ENCODE measurements at places on chromosomes 3 and 15. TPM values are rescaled to one million over a fixed set of nuclear protein-coding genes. Genes with fewer than 3 reads are reported as not detected.
A peak's percentile ranks its signal among the peaks of the same experiment; 100 is the strongest.

GRCh38 chr15:74320352-74321247 lies 46.8 kb downstream of the CYP11A1 start:
- peak; percentile 64 for DNase-seq

DNA sequence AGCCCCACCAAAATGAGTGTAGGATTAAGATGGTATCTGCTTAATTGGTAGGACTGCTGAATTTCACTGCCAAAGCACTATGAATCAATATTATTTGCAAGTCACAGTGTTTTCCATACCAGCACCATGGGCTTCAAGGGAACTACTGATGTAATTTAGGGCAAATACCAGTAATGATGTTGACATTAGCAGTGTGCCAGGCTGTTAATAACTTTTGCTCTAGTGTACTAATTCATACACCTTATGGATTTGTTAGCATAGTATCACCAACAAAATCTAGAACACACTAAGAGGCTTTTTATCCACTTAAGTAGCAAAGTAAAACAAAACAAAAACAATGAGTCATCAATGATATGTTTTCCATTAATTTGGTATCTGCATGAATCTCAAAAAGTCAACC lies 888.2 kb downstream of the CADM2 start:
- no peak for DNase-seq

DNA sequence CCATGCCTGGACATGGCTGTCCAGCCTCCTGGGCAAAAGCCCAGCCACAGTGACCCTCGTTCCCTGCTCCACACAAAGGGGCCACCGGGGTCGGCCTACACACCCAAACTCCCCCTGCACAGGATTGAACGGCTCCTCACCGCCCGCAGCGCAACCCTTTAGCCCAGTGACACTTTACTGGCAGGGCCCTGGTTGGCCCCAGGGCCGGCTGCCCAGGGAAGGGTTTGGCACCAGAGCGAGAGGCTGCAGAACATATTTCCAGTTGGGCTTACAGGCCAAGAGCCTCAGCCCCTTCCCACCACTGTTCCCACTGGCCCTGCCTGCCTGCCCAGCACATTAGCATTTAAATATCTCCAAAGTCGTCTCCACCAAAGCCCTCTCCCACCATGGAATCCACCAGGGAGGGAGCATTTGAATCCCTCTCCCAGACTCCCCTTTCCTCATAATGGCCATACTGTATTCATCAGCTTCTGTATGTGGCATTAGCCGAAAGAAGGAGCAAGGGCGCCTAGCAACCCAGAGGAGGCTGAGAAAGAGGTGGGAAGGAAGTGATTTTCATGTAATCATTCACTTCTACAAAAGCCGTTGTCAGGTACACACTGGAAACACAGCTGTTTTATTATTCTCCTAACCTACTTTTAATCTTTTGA lies 85.4 kb downstream of the SLC6A11 start:
- no peak for DNase-seq

GRCh38 chr15:28911310-28911931 lies 25.6 kb downstream of the APBA2 start:
- no peak for DNase-seq

GRCh38 chr15:86373147-86373546 lies 293.5 kb downstream of the AGBL1 start:
- no peak for DNase-seq

DNA sequence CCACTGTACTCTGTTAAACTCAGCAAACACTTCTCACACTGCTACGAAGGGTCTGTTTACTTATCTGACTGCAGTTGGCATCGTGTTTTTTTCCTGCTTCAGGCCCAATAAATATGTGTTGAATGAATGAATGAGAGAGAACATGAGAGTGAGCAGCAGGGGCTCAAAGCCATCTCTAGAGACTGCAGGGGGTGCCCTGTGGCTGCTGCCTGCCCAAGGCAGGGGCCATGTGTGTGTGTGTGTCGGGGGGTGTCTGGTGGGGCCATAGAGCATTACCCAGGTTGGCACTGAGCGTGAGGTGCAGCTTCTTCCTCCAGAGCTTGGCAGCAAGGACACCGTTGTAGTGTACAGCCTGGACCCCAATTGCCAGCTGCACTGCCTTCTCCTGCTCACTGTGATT lies 14.8 kb downstream of the EPB42 start:
- DNase-seq: no peak

DNA sequence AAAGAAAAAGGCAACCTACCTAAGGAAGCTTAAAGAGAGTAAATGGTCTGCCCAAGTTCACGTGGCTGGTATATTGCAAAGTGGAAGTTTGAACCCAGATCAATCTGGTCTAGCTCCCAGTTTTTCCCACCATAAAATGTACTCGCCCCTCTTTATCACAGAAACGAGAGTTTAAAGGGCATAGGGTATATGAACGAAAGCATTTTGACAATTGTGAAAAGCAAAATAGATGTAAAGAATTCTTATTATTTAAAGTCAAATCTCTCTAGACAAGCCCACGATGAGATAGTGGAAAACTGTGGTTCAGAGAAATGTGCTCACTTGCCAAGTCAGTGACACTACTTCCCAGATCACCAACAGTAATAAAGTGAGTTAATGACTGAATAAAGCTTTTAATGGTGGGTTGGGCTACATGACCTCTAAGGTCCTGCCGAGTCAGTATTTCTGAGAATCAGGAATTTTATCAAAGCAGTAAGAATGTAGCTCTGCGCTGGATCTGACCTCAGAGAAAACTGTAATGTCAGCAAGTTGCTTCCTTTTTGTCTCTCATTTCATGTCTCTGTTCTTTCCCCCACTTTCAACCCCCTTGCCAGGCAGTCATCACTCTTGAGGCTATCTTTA lies 23.3 kb upstream of the NEO1 start:
- DNase-seq: no peak

DNA sequence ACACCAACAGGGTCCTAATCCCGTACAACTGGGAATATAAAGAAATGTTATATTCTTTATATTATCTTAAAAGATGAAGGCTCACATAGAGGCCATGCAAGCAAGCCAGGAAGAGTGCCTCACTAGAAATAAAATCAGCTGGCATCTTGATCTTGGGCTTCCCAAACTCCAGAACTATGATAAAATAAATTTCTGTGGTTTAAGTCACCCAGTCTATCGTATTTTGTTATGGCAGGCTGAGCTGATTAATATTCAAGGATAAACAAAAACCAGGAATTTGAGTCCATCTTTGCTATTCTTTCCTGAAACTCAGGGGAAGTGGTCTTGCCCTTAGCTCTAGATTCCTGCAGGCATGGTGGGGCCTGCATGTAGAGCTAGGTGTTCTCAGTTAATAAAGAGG lies 42.7 kb downstream of the ATOSA start:
- DNase-seq: no peak

GRCh38 chr3:58055314-58055713 lies 47.1 kb downstream of the FLNB start:
- no peak for DNase-seq

- no peak for DNase-seq
Observed at GRCh38 chr3:127307112-127307835, 19.4 kb upstream of the PRR20G start.

- no peak for DNase-seq
Observed at GRCh38 chr3:11549580-11550140, 94.1 kb downstream of the VGLL4 start.

The WDR93 gene
- 1.5 TPM for total RNA-seq

The DHX30 gene
- 37.9 TPM for total RNA-seq

The PARP16 gene
- total RNA-seq: 3.8 TPM

The IL17RE gene
- total RNA-seq: 1.5 TPM

The SKOR1 gene
- total RNA-seq: 1.7 TPM

Data from uterus (tissue), 4 donors.